ENCODE measurements at places on chromosomes 16 and 17.

GRCh38 chr17:70499067-70499786 is 329.9 kb downstream of the KCNJ2 start:
- no peak for DNase-seq

DNA sequence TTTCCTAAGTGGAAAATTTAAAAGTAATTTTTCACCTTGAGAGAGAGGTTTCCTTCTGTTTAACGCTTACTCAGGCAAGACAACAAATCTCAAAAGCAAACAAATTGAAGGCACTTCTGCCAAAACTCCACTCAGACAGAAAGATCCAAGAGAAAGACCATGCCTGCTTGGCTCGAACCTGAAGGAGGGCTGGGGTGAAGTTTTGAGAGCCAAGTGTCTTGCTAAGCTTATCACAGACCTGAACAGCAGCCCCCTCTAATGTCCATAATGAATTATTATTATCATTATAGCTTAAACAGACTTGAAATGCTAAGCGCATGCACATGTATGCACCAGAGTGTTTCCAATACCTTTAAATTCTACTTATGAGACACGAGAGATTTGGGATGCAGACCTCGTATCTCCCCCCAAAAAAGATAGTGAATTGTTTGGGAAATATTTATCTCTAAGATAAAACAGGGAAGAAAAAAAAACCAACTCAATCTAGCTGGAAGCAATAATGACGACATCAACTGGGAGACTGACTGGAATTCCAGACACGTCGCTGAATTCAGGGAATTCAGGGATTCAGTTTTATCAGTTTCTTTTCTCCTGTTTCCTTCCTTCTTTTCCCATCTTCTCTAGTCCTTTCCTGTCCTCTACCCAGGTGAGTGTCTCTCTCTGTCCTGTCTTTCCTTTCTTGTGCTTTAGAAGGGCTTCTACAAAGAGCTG is 473.2 kb downstream of the RBFOX1 start:
- DNase-seq = no peak

DNA sequence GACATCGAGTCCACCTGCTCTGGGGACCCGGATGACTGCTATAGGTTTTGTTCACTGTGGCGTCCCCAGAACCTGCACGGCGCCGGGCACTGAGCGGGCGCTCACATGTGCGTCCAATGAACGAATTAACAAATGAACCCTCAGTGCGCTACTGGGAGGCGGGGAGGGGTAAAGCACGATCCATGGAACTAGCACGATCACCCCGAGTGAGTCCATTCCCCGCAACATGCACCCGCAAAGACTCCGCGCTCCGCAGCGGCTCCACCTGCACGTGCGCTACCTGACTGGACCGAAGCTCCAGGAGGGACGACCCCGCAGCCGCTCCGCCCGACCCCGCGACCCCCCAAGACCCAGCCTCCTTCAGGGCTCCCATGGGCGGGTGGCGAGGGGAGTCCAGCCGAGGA is 491 bp downstream of the TRAP1 start:
- no peak for DNase-seq

- DNase-seq = no peak
These were observed 235.1 kb upstream of the XYLT1 start for GRCh38 chr16:17705847-17706246.

DNA sequence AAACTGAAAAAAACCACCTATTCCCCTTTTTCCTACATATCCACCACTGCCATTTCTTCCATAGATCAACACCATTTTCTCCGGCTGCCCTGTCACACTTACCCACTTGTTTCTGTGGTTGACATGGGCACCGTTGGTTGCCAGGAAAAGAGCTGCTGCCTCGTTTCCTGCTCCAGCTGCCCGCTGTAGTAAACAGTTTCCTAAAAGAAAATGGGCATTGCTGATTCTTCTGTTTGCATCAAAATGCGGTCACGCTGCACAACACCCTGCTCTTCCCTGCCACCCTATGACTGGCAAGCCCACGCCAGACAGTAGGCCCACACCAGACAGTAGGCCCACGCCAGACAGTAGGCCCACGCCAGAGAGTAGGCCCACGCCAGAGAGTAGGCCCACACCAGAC is 46.3 kb downstream of the CYB5D2 start:
- no peak for DNase-seq

GRCh38 chr17:36859706-36860105 is 77.6 kb upstream of the LHX1 start:
- DNase-seq = no peak

- DNase-seq = peak; percentile 19
These were observed 50.6 kb downstream of the PLD6 start for GRCh38 chr17:17155568-17155967.

- DNase-seq = no peak
These were observed 63.3 kb upstream of the TMC5 start for GRCh38 chr16:19354371-19354770.

- DNase-seq = no peak
These were observed 14.4 kb downstream of the RFWD3 start for GRCh38 chr16:74652249-74652648.

Data from CD4-positive, alpha-beta T cell (primary cell).